NCI-H510A treated with DMSO at 0.1 percent for 48 hours (cell line): ENCODE measurements at places on chromosomes 7 and 10.

DNA sequence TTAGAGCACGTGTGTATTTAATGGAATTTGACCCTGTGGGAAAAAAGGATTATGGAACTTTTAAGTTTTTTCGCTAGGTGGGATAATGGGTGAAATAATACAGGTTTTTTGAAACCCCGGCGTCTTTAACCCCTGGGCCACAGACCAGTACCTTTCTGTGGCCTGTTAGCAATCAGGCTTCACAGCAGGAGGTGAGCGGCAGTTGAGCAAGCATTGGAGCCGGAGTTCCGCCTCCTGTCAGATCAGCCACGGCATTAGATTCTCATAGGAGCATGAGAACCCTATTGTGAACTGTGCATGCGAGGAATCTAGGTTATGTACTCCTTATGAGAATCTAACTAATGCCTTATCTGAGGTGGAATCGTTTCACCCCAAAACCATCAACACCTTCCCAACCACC, 28.6 kb downstream of the WAC start:
- DNase-seq = no peak

GRCh38 chr10:43237631-43238446, 29.0 kb downstream of the RASGEF1A start:
- no peak for DNase-seq

DNA sequence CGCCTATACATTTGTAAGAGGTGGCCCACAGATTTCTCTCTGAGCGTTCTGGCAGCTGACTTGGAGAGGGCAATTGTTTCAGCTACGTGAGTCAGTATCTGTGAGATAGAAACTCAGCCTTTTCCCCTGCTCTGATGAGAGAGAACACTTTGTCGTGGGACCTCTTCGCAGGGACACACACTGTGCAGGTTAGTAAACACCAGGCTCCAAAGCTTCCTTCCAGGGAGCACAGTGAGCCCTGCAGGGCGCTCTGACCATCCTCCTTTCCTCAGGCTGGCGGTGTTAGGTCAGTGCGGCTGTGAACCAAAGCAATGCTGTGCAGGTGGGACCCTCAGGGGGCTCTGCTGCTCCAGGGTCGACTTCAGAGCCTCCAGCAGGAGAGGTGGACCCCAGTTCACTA, 152.2 kb upstream of the TCF7L2 start:
- no peak for DNase-seq

- DNase-seq = peak; percentile 98
These were observed 10.0 kb upstream of the PCGF5 start for GRCh38 chr10:91210435-91210834.

DNA sequence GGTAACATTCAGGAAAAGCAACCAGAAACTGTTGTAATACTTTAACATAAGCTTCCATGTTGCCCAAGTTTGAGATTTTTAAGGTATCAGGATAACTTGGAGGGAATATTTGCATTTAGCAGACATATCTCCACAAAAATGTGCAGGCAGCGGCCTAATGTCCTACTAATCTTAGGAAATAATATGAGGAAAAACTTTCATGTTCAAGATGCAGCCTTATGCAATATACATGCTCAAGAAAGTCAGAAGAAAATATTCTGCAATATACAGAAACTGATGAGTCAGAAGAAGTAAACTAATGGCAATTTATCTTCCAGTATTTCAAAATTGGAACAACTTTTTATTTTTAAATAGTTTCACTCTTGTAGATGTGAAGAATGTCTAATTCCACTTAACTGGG, 463.2 kb upstream of the C7orf33 start:
- DNase-seq = no peak

DNA sequence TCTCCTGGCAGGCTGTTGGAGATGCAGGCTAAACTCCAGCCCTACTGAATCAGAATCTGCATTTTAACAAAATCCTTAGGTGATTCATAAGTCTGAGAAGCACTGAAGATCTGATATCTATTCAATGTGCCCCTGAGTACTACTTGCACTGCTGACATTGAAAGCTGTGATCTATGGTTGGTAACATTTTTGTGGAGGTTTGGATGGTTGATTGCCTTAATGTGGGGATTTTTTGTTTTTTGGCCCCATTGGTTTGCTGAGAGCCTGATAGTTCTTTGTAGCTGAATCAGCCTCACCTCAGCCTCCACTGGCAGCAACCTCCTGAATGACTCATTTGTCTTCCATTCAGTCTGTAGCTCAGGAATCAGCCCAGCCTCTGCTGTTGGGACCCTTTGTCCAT, 14.7 kb upstream of the LRRN3 start:
- no peak for DNase-seq
